ENCODE measurements at places on chromosomes 11 and 22. TPM values are rescaled to one million over a fixed set of nuclear protein-coding genes. Genes with fewer than 3 reads are reported as not detected.

MTCH2 gene
- total RNA-seq, result 50.2 TPM

EI24 gene
- total RNA-seq, result 22.3 TPM

OR8G5 gene
- not detected for total RNA-seq

APOL1 gene
- total RNA-seq, result 9.8 TPM

MS4A12 gene
- total RNA-seq, result not detected

GRIK4 gene
- 1.1 TPM for total RNA-seq

GAS2 gene
- not detected for total RNA-seq

TRIM6 gene
- total RNA-seq, result 11.5 TPM

OR51E2 gene
- total RNA-seq, result 1.8 TPM

FAM83F gene
- 0.21 TPM for total RNA-seq

CRKL gene
- total RNA-seq, result 70.9 TPM

TSGA10IP gene
- total RNA-seq, result not detected

TBC1D10A gene
- total RNA-seq, result 33.6 TPM

BEST1 gene
- 4.1 TPM for total RNA-seq

POU2AF2 gene
- total RNA-seq, result not detected

MOGAT2 gene
- not detected for total RNA-seq

SEPTIN3 gene
- not detected for total RNA-seq

DNA sequence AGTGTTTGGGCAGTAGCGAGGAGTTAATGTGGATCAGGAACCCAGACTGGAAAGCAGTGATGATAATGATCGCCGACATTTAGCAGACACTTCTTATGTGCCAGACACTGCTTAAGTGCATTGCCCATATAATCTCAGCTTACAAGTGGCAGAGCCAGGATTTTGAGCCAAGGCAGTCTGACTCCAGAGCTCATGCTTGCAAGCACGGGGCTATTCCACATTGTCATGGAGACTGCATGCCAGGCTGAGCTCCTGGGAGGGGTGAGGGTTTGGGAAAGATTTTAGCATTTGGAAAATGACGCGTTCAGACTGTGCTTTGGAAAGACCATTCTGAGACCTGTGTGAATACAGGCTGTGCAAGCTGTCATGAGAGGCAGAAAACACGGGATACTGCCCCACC, 302.7 kb downstream of the DDX10 start:
- DNase-seq, result peak; percentile 29

GRCh38 chr11:26199331-26200095, 132.4 kb upstream of the ANO3 start:
- DNase-seq, result no peak

GRCh38 chr11:61727401-61727811, 25.0 kb upstream of the MYRF start:
- DNase-seq, result no peak

GRCh38 chr11:33772300-33772699, 2.0 kb downstream of the FBXO3 start:
- no peak for DNase-seq

GRCh38 chr11:35794850-35795249, 132.3 kb downstream of the TRIM44 start:
- DNase-seq, result no peak

DNA sequence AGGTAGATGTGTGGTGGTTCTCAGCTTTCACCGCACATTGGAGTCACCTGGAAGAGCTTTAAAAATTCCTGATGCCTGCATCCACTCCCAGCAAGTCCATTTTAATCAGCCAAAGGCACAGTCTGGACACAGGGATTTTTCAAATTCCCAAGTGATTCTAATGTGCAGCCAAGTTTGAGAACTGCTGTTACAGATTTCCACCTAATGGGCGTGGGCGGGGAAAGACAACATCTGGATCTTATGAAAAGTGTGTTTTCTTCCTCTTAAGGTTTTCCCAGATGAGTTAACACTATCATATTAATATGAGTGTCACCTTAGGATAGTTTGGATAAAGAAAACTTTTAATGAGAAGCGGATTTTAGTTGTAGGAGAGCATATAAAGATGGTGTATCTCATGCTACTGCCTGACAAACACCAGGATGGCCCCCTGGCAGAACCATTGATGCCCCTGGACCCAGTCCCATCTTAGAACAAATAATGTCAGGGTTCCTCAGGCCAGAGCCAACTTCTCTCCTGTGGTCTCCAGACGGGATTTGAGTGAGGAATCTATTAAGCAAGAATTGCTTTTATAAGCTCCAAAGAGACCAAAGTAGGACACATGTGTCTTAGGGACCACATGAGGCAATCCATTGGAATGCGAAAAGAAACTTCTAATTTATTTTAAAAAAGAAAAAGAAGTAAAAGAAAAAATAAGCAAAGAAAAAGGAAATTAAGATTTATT, 31.9 kb downstream of the POU2AF1 start:
- DNase-seq, result peak; percentile 62

DNA sequence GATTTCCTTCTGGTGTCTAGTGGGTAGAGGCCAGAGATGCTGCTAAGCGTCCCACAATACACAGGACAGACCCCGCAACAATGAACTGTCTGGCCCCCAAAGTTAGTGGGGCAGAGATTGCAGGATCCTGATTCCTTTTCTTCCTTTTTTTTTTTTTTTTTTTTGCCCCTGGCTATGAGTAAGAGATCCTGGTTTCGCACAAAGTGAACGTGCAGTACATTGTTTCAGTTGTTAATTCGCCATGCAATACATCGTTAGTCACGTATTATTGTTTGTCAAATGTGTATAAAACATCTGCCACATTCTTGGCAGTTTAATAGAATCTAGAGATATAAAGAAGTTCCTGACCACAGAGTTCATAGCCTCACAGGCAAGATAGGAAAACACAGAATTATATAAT, 20.2 kb downstream of the ST3GAL4 start:
- no peak for DNase-seq

- peak; percentile 47 for DNase-seq
Measured at GRCh38 chr11:128451652-128452470, 135.5 kb downstream of the ETS1 start.

DNA sequence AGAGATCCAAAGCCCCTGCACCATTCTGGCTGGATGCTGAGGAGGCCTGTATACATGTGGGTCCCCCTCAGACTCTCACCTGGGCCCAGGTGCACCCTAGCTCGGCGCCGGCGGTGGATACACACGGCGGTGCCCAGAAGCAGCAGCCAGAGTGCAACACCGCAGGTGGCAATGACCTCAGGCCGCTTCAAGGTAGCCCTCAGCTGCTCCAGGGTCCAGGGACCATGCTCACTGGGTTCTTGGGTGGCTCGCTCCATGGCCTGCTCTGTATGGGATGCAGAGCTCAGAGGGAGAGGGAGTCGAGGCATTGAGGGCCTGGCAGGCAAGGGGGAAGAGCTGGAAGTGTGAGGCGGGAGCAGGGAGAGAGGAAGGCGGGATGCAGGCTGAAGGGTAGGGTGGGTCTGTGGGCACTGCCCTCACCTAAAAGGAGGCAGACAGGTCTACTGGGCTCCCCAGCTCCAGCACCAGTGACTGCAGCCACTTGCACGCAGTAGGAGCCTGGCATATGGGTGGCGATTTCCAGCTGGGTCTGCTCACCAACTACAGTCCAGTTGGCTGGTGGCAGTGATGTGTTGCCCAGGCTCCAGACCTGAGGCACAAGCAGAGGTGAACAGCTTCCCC, 3.8 kb downstream of the ROBO4 start:
- DNase-seq, result no peak

GRCh38 chr11:8608652-8609051, 14.6 kb upstream of the STK33 start:
- DNase-seq, result no peak

GRCh38 chr22:25645266-25645665, 80.8 kb downstream of the GRK3 start:
- DNase-seq, result no peak

DNA sequence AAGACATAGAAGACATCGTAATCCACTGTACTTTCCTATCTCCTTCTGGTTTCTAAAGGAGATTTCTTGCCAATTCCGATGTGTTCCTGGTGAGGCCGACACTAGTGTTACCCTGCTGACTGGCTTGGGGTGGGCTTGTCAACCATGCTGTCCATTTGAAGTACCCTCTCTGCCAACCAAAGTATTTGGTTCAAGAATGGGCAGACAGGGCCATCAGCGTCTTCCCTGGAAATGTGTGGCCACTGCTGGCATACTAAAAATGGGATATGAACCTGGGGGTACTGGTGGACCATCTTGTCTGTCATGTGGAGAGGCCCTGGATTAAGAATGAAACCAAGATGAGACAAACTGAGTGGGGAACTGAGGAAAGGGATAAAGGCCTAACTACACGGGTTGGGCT, 1.8 kb upstream of the VSTM5 start:
- DNase-seq, result no peak

GRCh38 chr11:134664447-134665187, 252.6 kb upstream of the B3GAT1 start:
- no peak for DNase-seq

DNA sequence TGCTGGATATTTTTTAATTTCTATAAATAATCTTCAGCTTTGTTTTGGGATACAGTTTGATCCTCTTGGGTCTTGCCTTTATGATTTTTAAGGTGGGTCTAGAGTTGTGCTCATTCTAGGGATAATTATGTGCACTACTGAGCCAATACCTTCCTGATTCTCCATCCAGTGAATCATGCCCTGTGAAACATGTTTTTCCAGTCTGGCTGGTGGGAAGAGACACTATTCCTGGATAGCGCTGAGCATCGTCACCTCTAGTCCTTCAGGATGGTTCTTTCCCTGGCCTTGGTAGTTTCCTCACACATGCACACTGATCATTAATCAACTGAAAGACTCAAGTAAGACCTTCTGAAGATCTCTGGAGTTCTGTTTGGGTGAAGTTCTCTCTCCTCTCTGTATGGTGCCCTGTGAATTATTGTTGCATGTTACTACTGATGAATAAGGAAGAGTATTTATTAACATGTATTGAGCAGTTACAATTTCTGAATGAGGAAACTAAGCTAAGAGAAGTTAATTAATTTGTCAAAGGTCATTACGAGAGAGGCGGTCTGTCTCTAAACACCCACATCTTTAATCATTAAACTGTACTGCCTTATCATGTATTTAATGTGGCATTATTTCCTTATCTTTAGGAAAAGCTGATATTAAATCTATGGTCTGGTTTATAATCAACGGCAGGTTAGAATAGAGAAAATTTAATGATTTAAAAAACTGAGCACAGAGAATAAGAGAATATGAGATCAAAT, 39.1 kb upstream of the LIPT2 start:
- no peak for DNase-seq

- peak; percentile 65 for DNase-seq
Measured at GRCh38 chr11:66970807-66971442, 4.2 kb upstream of the C11orf86 start.

GRCh38 chr22:21074102-21074715, 28.5 kb downstream of the LRRC74B start:
- DNase-seq, result no peak

DNA sequence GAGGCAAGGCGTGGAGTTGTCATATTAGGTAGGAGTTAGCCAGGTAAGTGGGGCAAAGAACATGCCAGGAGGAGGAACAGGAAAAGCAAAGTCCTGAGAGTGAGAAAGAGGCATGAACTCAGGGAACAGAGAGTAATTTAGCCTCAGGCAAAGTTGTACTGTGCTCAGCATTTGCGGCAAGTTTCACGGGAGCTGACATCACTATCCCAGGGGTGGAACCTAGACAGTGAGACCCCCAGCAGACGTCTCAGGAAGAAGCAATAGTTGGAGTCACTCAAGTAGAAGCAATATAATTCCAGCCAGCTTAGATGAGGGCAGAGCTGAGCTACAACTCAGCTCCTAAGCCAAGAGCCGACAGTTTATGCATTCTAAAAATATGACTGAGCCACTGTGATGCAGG, 426.0 kb upstream of the ISX start:
- DNase-seq, result no peak

DNA sequence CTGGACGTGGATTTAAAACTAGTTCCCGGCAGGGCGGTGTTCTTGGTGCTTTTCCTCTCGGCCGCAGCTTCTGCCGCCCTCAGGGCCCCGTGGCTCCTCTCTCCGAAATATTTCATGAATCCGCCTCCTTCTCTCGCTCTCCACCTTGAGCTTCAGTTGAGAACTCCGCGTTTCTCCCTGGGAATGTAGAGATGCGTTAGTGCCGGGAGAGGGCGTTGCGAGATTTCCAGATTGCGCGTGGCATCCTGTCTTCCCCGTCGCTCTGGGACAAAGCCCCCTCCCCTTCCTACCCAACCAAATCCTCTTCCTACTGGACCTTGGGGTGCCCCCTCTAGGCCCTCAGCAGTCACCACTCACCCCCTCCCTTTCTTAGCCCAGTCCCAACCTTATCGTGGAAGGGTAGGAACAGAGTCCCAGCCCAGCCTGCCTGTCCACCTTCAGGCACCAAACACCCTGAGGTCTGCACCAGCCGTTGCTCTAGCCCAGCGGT, 15.5 kb upstream of the RAC2 start:
- no peak for DNase-seq

DNA sequence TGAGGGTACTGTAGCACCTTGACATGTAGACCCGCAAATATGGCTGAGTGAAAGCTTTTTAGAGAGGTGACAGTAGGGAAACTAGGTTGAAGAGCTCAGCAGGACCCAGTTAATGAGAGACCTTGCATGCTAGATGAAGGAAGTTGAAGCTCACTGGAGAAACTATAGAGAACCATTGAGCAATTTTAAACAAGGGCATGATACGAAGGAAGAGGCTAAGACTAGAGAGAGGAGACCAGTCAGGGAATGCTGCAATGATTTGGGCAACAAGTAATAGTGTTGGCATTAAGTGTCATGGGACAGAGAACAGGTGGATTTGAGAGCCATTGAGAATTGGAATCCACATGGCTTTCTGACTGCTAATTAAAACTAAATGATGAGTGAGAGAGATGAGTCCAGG, 4.1 kb downstream of the OLFML1 start:
- DNase-seq, result no peak

- no peak for DNase-seq
Measured at GRCh38 chr22:32343941-32344340, 13.7 kb upstream of the RFPL3 start.

GRCh38 chr11:22130462-22131053, 62.3 kb upstream of the ANO5 start:
- no peak for DNase-seq
